Right atrium auricular region (tissue), 2 donors: ENCODE measurements at places on chromosomes 12 and 14. TPM values are rescaled to one million over a fixed set of nuclear protein-coding genes. Genes with fewer than 3 reads are reported as not detected.

The NID2 gene
- 23.0 TPM for total RNA-seq

The SLC8A3 gene
- total RNA-seq = 1.4 TPM

The C14orf180 gene
- total RNA-seq = 59.5 TPM

The GPR68 gene
- 0.55 TPM for total RNA-seq

The RNF34 gene
- 15.9 TPM for total RNA-seq

The PLA2G1B gene
- total RNA-seq = not detected

The MEG3 gene
- 6.5 TPM for total RNA-seq

The SLC17A8 gene
- not detected for total RNA-seq

The SPIC gene
- not detected for total RNA-seq

The AMHR2 gene
- 0.47 TPM for total RNA-seq

DNA sequence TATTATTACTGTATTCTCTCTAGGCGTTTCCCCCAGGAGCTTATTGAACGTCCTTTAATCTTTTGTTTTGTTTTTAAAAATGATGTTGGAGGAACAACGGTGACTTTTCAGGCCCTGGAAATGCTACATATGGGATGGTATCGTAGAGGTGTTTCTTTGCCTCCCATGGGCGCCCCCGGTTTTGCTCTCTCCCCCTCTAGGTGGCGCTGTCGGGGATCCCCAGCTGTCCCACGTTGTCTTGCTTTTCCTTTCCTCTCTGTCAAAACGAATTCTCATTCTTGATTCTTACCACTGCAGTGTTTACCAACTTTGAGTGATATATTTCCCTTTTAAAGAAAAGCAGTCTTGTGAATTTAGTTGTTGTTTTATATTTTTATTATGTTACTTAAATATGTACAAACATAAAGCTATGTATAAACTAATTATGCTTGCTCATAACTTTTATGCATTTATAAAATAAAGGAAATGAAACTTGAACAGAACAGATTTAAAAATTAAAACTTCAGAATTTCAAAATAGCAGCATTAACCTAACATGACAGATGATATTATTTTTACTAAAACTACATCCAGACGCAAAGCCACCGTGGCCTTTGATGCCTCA, 171.9 kb downstream of the RGS6 start:
- no peaks in the 10 kb centered on the region for H3K36me3 ChIP-seq
- no peaks in the 10 kb centered on the region for H3K27me3 ChIP-seq
- DNase-seq = no peak
- no peaks in the 10 kb centered on the region for H3K4me1 ChIP-seq

DNA sequence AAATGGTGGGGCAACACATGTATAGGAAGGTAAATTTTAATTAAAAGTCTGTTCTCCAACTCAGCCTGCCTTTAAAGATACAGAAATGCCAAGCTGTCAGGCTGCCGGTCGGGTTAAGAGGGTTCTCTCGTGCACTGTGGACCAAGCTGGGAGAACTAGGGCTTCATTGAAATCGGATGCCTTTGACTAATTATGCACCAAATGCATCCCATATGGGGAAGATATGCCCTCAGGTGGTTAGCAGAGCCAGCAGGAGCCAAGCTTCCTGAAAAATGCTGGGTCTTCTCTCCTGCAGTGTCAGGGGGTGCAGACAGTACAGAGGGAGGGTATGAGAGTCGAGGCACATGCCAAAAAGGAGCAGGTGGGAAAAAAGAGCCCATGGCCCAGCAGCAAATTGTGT, 236.1 kb downstream of the CACNA1C start:
- no peak overlapping the region for H3K27ac ChIP-seq
- H3K4me1 ChIP-seq = peaks cover 91% of the 10 kb centered on the region
- no peak overlapping the region for H3K4me3 ChIP-seq
- DNase-seq = no peak
- H3K27me3 ChIP-seq = no peaks in the 10 kb centered on the region

GRCh38 chr12:58416236-58416635, 474.9 kb downstream of the ATP23 start:
- no peaks in the 10 kb centered on the region for H3K36me3 ChIP-seq
- H3K27me3 ChIP-seq = no peaks in the 10 kb centered on the region
- H3K27ac ChIP-seq = no peak overlapping the region
- H3K4me3 ChIP-seq = no peak overlapping the region

DNA sequence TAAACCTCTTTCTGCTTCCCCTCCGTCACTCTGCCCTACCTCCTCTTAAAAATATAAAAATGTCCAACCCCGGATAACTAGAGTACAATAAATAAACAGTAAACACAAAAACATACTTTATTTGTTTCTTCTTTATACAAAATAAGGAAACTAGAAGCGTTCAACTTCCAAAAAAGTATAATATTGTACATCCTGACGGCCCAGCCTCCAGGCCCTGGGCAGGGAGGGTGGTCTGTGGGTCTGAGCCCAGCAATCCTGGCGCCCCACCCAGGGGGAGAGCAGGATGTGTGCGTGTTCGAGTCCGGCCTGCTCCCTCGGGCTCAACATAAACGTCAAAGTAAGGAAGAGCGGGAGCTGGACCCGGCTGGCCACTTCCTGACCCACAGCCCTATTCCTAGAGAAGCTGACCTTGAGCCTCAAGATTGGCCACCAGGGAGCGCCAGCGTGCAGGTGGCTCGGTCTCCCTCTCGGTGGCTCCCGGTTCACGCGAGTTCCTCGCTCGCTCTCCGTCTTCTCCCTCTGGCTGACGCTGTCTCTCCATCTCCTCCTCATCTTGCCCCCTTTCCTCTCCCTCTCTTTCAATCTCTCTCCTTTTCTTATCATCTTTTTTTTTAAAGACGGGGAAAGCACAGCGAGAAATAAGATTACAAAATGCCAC, 9.4 kb downstream of the LHX5 start:
- H3K36me3 ChIP-seq = no peaks in the 10 kb centered on the region
- peak; percentile 74 for DNase-seq
- peaks cover 40% of the 10 kb centered on the region for H3K4me1 ChIP-seq
- peaks cover 33% of the 10 kb centered on the region for H3K27me3 ChIP-seq
- H3K4me3 ChIP-seq = no peak overlapping the region
- H3K27ac ChIP-seq = no peak overlapping the region

GRCh38 chr14:35365130-35366055, 39.2 kb downstream of the NFKBIA start:
- peak; percentile 94 for DNase-seq
- no peaks in the 10 kb centered on the region for H3K36me3 ChIP-seq
- H3K27me3 ChIP-seq = no peaks in the 10 kb centered on the region
- H3K27ac ChIP-seq = peak overlapping the region; percentile 73

DNA sequence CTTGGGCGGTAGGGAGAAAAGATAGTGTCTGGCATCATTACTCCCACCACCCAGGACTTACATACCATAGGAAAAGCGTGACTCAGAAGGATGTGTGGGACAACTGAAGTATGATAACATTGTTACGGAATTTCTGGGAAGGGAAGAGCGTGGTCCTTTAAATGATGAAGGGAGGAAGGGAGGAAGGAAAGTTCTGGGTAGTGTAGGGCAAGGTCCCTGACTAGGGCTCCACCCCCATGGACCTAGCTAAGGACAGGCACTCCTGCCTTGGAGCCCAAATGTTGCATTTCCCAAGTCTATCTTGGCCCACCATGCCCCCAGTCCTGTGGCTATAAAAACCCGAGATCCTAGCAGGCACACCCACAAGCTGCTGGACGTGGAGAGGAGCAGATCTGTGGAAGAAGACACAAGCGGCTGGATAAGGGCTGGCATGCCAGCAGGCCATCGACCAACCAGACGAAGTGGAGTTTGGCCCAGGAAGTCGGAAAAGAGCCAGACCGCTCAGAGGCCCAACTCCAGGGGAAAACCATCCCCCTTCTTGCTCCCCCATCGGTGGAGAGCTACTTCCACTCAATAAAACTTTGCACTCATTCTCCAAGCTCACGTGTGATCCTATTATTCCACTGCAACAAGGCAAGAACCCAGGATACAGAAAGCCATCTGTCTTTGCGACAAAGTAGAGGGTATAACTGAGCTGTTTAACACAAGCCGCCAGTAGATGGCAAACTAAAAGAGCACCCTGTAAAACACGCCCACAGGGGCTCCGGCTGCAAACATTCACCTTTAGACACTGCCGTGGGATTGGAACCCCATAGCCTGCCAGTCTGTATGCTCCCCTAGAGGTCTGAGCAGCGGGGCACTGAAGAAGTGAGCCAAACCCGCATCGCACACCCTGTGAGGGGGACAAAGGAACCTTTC, 23.0 kb upstream of the RAB21 start:
- no peaks in the 10 kb centered on the region for H3K4me1 ChIP-seq
- no peak overlapping the region for H3K4me3 ChIP-seq
- DNase-seq = no peak
- H3K36me3 ChIP-seq = no peaks in the 10 kb centered on the region
- no peaks in the 10 kb centered on the region for H3K27me3 ChIP-seq
- no peak overlapping the region for H3K27ac ChIP-seq

DNA sequence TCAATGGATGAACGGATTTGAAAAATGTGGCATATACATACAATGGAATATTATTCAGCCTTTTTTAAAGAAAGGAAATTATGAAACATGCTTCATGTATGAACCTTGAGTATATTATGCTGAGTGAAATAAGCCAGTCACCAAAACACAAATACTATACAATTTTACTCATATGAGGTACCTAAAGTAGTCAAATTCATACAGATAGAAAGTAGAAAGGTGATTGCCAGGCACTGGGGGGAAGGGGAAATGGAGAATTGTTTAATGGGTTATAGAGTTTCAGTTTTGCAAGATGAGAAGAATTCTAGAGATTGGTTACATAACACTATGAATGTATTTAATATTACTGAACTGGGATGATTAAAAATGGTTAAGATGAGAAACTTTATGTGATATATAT, 171.4 kb downstream of the TMTC3 start:
- H3K4me3 ChIP-seq = no peak overlapping the region
- no peak for DNase-seq
- no peaks in the 10 kb centered on the region for H3K36me3 ChIP-seq
- no peaks in the 10 kb centered on the region for H3K4me1 ChIP-seq
- H3K27ac ChIP-seq = no peak overlapping the region
- no peaks in the 10 kb centered on the region for H3K27me3 ChIP-seq

DNA sequence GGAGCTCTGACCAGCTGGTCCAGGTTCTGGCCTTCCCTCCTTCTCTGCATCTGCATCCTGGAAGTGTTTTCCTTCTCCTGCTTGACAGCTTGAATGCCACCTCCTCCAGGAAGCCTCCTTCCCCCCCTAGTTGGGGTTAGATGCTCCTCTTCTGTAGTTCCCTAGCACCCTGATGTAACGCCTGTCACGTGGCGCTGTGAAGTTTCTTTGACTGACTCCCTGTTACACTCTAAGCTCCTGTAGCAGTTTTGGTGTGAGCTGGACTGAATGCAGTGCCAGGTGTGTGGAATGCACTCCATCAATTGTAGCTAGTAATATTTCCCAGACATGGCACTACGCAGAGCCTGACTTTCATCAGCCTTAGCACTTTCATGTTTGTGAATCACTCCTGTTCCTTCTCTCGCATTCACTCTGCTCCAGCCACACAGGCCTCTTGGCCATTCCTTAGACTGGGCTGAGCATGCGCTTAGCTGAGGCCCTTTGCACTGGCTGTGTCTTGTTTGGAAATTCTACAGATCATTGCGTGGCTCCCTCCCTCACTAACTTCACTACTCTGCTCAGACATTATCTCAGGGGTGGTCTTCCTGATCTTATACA, 2.1 kb upstream of the FAIM2 start:
- no peaks in the 10 kb centered on the region for H3K27me3 ChIP-seq
- no peaks in the 10 kb centered on the region for H3K4me1 ChIP-seq
- no peaks in the 10 kb centered on the region for H3K36me3 ChIP-seq
- no peak overlapping the region for H3K4me3 ChIP-seq
- no peak for DNase-seq
- no peak overlapping the region for H3K27ac ChIP-seq

DNA sequence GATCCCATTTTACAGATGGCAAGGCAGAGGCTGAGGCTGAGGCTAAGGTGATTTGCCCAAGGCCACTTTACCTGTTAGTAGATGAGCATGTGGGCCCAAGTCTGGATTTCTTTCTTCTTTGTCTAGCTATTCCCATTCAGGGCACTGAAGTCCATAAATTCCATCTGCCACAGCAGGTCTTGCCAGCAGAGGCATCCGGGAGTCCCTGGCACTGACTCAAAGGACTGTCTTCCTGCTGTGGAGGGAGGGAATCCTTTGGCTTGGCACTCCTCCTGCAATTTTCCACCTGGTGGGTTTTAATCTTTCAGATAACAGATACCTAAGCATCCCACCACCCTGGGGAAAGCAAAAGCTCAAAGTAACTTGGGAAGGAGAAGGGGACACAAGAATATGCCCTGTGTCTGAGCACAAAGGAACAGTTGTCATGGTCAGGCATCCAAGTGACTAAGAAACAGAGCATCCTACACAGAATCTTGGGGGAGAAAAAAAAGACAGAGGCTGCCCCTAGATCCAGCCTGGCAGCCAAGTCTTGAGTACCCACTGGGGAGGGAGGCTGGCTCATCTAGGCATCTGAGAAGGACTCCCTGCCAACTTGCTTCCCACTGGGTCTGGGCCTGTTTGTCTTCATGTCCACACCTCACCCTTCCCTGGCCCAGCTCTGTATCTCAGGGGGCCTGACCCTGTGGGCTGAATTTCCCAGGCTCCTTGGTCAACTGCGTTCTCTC, 35.6 kb upstream of the CMKLR1 start:
- no peaks in the 10 kb centered on the region for H3K36me3 ChIP-seq
- DNase-seq = no peak
- no peak overlapping the region for H3K4me3 ChIP-seq
- no peaks in the 10 kb centered on the region for H3K4me1 ChIP-seq
- H3K27me3 ChIP-seq = no peaks in the 10 kb centered on the region
- H3K27ac ChIP-seq = no peak overlapping the region
